Inflammatory macrophage treated with lipopolysaccharide for 4 hours (primary cell): ENCODE measurements at places on chromosomes 3 and 15.
A peak's percentile ranks its signal among the peaks of the same experiment; 100 is the strongest.

GRCh38 chr15:73318463-73319351 lies 50.1 kb downstream of the HCN4 start:
- no peak for DNase-seq

DNA sequence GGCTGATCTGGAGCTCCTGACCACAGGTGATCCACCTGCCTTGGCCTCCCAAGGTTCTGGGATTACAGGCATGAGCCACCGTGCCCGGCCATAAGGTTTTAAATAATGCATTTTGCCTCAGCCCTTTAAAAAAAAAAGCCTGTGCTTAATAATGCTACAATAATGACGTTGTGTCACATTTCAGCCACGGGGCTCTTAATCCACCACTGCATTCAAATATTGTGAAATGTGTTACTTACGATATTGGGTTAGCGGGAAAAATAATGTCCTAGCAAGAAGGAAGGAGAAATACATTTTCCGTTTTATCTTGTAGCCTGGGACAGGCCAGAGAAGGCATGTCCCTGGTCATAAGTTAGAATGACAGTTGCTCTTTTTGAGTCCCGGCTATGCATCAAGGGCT lies 17.6 kb downstream of the PAQR5 start:
- peak; percentile 78 for DNase-seq

GRCh38 chr3:118228151-118228550 lies 806.5 kb downstream of the IGSF11 start:
- DNase-seq: no peak

DNA sequence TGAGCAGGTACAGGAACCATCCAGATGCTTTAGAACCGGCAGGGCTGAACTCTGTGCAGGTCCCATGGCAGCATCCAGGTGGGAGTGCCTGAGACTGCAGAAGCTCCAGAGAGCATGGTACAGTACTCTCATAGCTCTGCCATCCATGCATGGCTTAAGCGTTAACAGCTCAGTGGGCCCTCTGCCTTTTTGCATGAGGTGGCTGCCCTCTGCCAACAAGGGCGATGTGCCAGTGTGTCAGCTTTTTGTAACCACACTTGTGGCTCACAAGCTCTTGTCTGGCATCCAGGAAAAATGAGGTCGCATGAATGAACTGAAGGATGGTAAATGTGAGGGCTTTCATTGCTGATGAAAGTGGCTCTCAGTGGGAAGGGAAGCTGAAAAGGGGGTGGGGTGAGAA lies 950.1 kb downstream of the DIPK2A start:
- no peak for DNase-seq

DNA sequence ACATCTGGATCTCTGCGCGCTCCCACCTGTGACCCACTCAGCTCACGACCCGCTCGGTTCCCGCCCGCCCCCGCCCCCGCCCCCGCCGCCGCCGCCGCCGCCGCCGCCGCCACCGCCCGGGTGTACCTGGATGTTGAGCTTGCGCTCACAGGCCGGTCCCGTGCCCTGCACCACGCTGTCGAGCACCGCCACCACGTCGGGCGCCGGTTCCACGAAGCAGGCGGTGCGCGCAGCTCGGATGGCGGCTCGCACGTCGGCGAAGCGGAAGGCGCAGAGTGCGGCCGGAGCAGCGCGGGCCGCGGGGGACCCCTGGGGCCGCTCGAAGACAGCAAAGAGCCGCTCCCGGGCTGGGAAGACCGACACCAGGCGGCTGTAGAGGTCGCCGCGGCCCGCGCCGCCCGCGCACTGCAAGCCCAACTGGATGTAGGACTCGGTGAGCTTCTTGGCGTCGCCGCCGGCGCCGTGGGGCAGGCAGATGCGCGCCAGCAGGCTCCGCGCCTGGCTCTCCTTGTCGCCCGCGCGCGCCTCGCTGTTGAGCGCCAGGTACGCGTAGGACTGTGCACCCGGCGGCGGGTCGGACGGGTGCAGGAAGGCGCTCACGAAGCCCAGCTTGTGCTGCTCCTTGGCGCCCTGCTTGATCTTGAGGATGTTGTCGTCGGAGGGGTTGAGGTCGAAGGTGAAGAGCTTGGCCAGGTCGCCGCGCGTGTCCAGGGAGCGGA lies 1.1 kb downstream of the PLXND1 start:
- peak; percentile 56 for DNase-seq

DNA sequence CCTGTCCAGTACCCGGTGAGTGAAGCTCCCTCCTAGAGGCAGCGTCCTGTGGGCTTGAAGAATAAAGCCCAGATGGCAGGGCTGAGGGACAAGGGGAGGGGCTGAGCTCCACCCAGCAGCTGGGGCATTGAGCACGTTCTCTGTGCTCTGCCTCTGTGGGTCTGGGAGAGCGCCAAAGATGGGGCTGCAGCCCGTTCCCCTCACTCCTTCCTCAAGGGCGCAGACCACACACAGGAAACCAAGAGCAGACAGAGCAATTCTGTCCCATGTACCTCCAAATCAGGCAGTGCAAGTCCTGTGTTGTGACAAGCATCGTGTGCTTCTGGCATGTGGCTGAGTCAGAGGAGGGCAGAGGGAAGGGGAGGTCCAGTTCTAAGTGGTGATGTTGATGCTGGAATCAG lies 15.7 kb upstream of the KIF23 start:
- no peak for DNase-seq

DNA sequence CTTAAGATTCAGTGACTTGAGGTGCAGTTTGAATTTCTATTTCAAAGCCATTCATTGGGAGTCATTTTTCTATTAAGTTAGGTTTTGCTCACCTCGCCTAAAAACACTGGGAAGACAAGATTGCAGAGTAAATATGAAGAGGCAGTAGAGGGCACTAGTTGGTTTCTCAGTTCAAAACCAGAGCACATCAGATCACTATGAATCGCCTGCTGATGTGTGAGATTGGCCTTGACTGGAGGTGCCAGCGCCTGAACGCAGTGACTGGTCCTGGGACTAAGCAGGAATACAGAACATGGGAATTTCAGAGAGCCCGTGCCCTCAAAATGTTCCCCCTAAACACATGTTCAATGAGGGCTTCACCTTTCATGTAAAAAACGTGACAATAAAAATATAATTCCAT lies 229.0 kb downstream of the ITPR1 start:
- DNase-seq: peak; percentile 74

- peak; percentile 27 for DNase-seq
Measured at GRCh38 chr3:37935290-37935668, 55.3 kb upstream of the VILL start.

- DNase-seq: peak; percentile 73
Measured at GRCh38 chr15:62068071-62068809, 1.5 kb downstream of the C2CD4A start.

GRCh38 chr3:177777699-177778098 lies 580.4 kb upstream of the TBL1XR1 start:
- peak; percentile 72 for DNase-seq

DNA sequence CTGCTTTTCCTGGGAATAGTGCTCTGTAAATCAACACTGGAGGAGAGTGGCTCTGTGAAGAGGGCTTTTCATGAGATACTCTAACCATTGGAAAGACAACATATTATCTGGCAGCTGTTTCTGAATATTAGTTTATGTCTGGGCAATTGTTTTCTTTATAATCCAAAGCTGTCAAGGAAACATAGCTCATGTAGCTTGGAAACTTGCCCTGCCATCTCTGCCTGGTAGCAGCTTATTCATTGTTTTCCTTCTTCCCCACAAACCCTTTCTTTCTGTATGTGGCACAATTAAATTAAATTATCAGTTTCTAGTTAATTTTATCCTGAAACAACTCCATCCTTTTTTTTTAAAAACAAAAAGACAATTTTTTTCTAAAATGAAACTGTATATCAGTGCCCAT lies 160.0 kb downstream of the EDEM1 start:
- DNase-seq: no peak

- no peak for DNase-seq
Measured at GRCh38 chr3:24401811-24402185, 92.9 kb downstream of the THRB start.

- DNase-seq: no peak
Measured at GRCh38 chr15:35288580-35288979, 203.5 kb upstream of the NANOGP8 start.

GRCh38 chr3:143970773-143971358 lies 757 bp upstream of the DIPK2A start:
- DNase-seq: peak; percentile 34

DNA sequence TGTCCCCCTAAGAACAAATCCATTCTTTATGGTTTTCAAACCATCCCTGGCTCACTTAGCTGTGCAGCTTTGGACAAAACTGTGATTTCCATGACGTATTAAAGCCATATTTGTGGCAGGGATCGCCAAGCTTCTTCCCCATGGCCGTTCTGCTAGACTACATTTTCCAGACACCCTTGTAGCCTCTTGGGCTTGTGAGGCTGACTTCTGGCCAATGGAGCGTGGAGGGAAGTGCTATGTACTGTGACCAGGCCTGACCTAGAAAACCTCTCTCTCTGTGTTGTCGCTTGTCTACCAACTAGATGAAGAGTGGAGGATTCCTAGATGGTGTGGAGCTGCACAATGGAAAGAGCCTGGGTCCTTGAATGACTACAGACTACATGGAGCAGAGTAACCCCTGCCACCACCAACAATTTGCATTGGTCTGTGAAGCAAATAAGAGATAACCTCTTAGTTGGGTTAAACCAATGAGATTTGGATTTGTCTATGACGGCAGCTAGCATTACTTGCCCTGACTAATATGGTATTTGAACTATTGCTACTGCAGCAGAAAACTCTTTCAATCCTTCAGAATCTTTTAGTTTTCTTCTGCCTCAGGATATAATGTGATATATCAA lies 22.1 kb upstream of the MGLL start:
- no peak for DNase-seq

DNA sequence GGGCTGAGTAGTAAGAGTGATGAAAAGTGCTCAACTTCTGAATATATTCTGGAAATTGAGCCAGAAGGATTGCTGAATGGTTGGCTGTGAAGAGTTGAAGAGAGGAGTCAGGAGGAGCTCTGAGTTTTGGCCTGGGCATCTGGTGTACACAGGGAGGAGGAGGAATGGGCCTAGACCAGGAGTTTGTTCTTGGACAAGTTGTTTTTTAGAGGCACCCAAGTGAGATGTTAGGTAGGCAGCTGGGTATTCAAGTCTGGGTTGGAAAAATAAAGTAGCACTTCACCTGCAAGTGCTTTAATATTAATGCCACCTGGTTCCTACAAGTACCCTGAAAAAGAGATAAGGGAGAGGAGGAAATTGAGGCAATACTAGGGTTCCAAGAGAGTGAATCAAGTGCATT lies 14.7 kb downstream of the BSN start:
- DNase-seq: no peak

GRCh38 chr3:11382146-11382745 lies 110.0 kb downstream of the ATG7 start:
- DNase-seq: no peak
